Hippocampal formation (tissue), 2 donors: ENCODE measurements at places on chromosomes 3 and 15.

DNA sequence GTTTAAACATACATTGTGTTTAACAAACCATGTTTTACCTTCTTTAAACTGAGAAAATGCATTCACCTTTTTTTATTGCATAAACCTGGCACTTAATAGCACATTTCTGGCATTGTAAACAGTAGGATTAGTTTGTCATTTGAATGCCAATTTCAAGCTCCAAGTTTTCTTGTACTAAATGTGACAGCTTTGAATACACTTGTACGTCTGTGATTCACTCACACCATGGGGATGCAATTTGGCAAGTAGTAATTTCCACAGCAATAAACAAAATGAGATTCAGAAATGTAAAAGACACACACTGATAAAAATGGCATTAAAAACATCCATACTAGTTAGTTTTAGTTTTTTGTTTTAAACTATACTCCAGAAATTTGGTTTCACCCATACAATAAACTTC is 598.9 kb downstream of the SI start:
- no peak for DNase-seq

- no peak for DNase-seq
These were observed 466.1 kb downstream of the EDEM1 start for GRCh38 chr3:5653426-5654143.

DNA sequence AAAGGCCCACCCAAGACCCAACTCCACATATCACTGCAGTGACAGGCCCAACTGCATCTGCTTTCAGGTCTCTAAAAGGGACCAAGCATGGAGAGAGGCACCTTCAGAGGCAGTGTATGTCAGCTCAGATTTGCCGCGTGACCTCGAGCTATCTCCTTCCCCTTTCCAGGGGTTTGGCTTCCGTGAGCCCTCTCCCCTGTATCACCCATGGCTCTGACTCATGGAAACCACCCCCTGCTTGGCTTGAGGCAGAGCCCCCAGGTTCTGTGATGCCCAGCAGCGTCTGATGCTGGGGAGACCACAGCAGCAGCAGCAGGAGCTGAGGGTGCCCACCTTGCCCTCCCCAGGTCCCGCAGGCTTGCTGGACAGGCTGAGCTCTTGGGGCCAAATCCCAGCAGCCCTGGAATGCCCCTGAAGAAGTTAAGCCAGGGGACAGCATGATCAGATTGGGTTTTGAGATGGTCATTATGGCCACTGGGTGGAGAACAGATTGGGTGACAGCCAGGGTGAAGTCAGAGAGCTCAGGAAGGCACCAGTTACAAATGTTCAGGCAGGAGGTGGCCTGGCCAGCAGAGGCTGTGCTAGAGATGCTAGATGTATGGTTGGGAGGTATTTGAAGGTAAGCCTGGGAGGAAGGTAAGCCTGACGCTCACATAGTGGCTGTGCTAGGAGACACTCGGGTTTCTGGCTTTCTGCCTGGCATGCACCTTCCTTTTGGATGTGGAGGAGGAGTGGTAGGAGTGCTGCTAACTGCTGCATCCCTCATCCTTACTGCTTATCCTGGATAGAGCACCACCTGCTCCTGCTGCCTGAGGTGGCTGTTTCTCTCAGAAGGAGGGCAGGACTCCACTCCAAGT is 42.9 kb downstream of the FGD5 start:
- no peak for DNase-seq

- DNase-seq: no peak
These were observed 23.6 kb downstream of the TM4SF4 start for GRCh38 chr3:149497966-149498670.

GRCh38 chr3:120791010-120791409 is 48.5 kb downstream of the GTF2E1 start:
- no peak for DNase-seq

GRCh38 chr3:177263615-177264368 is 66.5 kb upstream of the TBL1XR1 start:
- DNase-seq: no peak

DNA sequence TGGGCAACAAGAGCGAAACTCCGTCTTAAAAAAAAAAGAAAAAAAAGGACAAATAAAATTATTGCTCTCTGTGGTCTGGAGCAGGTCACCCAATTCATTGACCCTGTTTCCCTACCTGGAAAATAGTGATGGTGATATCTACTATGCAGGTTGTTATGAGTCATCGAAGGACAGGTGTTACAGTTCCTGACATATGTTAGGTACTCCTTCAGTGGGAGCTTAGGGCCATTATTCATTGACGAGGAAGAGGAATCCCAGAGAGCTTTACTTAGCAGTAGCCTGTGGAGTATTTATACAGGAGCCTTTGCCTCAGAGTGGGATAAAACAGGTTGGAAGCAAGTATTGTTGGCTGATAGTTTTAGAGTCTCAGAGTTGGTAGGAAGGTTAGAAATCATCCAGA is 74.5 kb downstream of the SLC7A14 start:
- no peak for DNase-seq

DNA sequence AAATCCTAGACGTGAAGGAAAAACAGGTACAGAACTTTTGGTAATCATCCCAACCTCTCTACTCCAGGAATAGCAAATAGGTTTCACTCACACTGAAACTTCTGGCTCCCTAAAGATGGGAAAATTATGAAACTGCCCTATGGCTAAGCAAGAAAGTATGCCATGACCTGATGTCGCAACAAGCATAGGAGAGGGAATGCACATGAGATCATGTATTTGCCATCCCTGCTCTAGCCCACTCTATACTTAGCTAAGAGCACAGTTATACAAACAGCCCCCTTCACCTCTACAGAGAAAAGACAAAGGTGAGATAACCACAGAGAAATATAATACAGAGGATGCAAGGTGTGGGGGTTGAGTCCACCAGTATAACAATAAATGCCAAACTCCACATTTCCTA is 102.7 kb downstream of the TBC1D5 start:
- no peak for DNase-seq

DNA sequence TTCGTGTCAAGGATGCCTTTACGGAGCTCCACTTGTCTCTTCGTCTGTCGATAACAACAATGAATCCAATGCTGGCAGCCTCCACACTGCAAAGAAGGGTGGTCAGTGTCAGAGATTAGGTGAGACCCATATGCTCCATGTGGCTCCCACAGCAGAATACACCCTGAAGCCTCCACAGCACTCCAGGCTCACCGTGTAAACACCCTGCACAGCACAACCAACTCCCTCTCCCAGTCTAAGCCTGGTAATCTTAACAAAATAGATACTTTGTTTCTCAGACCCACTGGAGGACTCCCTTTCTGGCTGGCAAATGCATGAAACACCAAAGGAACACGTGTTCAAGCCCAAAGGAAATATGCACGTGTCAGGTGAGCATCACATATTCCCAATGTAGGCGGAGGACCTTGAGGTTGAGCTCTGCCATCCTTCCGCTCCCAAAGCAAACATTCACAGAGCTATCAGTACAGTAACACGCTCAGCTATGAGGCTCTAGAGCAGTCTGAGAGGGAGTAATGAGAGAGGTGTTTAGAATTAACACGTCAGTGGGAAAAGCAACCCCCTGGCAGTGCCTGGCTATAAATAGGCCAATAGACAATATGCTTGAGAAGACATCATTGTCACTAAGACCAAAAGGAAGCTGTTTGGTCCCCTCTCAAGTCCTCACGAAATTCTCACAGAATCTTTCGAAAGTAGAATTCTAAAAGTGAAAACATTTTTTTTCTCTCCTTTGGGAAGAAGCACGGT is 86.7 kb downstream of the MCF2L2 start:
- DNase-seq: no peak

DNA sequence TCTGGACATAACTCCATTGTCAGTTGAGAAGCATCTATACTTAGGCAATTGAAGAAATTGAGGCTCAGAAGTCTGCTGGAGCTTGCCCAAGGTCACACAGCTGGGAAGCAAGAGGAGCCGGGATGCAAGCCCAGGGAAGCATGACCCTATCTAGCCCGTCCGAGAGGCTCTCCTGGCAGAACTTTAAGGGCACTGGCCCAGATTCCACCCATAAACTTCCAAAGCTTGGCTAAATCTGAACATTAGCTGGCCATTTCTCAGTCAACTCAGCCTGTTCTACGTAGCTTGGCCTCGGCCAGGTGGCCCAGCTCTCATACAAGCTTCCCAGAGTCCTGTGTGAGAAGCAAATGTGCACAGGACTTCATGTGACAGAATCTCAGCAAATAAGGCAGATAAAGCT is 75.8 kb downstream of the LRIG1 start:
- peak; percentile 32 for DNase-seq

DNA sequence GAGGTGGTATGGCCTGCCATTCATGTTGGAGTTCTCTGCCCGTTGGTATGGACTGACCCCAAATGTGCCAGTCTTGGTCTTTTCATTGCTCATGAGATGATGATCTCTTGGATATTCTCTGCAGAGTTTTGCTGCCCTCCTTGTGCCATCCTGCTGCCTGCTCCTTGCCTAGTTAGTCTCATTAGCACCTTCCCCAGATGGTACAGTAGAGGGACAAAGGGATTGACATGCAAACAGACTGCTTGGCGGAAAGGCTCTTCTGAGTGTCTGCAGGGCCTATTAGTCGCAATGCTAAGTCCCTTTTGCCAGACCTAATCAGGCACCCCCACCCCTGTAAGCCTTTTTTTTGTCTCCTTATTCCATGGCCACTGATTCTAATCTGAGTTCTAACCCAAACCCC is 90.6 kb downstream of the ARNT2 start:
- no peak for DNase-seq

- no peak for DNase-seq
These were observed 70.1 kb downstream of the HERC1 start for GRCh38 chr15:63763476-63764123.

DNA sequence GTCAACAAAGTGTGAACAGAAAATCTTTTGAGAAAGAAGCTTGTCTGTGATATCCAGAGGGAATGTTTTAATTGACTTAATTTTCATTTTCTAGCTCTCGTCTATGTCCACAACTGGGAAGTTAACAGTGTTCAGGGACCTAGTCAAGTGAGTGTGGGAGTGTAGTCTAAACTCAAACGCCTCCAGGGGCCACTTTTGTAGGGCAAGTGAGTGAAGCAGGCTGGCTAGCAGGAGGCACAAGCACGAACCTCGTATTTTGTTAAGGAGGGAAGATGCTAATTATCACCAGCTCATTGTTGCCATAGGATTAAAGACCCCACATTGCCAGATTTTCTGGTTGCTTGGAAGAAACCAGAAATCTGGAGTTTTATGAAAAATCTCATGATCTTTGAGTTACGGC is 135.8 kb downstream of the CPNE4 start:
- DNase-seq: no peak

DNA sequence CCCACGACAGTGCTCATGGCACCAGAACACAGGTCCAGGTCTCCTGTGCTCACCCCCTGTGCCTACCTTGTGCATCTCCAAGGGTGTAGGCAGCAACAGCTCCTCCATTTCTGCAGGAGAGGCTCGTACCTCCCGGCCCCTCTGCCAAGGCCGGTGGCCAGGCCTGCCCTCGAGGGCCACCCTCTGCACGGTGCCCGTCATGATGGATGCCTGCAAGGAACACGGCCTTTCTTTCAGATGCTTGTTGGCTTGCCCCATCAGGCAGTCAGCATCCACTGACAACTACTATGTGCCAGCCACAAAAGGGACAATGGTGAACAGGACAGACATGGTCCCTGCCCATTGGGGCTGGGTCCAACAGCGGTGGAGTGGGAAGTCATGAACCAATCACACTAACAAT is 43.8 kb downstream of the GRIP2 start:
- DNase-seq: no peak

DNA sequence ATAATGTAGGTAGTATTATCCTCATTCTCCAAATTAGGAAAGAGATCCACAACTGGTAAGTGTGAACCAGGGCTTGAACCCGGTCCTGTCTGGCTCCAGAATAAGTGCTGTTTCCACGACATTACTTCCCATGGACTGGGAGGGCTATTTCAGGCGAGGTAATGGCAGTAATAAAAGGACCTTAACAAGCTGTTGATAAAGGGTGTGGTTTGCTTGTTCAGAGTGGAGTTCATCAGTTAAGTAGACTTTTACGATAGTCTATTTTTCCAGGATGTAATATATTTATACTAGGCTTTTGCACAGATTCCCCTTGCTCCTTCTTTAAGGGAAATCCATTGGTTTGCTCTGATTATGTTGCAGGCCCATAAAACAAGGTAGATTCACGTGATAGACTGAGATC is 88.4 kb upstream of the TNFAIP8L3 start:
- no peak for DNase-seq

DNA sequence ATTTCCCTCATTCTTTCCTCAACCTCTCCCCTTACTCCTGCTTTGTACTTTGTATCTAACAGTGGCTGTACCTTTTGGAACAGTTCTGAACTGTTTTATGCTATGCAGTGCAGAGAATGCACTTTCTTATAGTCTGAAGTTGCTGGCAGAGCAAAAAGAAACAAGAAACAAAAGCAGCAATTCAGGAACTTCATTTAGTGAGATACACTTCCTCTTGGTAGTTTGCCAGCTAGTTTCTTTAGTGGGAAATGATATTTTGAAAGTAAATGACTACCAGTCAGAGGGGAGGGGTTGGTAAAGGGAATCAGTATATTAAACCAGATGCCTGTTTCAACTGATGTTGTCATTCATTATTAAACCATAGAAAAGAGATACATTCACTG is 55.0 kb upstream of the CHD2 start:
- DNase-seq: no peak

- DNase-seq: no peak
These were observed 161.1 kb upstream of the TOPAZ1 start for GRCh38 chr3:44080474-44081072.

DNA sequence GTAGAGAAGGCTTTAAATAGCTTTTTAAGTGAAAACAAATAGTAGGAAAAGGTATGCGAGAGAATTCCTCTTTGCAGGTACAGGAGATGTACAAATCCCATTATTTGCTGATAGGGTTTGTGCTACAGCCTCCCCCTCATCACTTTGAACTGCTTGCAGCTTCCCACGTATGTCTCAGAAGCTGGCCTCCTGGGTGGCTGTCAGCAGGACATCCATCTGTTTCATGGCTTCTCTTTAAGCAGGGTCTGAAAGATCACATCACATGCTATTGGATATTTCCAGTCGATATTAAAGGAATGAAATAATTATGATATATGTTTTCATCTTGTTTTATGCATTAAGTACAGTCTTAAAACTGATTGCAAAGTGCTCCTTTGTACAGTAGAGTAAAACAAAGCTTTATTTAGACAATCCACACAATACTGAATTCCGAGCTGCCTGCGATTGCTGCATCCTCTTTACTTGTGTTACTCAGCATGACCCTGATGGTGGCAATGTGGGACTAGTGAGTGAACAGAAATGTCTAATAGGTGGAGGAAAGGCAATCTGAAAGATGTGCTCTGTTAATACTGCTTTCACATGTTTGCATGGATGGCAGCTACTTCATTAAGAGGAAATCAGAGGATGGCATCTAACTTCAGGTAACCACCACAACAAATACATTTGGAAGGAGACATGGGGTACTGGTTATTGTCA is 930.6 kb upstream of the SEMA6D start:
- DNase-seq: no peak

DNA sequence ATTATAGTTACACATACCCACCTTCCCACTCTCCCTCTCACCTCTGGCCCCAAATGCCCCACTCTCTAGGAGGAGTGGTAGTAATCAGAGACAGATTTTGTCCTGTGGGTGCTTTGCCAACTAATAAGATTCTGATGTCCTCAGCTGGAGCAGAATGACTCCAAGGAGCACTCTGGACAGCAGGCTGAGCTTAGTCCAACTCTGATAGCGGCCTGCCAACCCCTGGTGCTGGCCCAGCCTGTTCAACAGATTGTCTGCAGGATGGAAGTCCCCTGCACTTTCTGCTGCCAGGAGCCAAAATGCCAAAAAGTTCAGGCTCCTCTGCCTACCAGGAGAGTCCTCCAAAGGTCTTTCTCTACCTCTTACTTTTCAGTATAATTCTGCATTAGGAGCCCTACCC is 160.5 kb upstream of the UMPS start:
- no peak for DNase-seq

GRCh38 chr3:159813822-159814531 is 174.7 kb upstream of the IL12A start:
- no peak for DNase-seq
